ENCODE measurements at places on chromosomes 2 and 18.

DNA sequence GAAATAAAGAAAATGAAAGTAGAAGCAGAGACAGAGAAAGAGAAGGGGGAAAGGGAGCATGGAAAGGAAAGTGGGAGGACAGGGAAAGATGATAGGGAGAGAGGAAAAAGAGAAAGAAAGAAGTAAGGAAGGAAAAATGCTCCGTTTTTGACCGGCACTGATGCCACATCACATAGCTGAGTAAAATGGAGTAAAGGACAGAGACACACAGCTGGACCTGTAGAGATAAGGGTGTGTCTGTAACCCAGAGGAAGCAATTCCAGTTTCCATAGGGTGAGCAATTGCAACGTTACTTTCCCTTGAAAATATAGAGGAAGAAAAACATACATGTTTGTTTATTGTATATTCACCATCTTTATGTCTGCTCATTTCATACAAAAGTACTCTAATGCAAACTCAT lies 1866.9 kb upstream of the PIK3C3 start:
- DNase-seq, result no peak

- DNase-seq, result no peak
Measured at GRCh38 chr18:79947054-79947755, 4.2 kb downstream of the SLC66A2 start.

DNA sequence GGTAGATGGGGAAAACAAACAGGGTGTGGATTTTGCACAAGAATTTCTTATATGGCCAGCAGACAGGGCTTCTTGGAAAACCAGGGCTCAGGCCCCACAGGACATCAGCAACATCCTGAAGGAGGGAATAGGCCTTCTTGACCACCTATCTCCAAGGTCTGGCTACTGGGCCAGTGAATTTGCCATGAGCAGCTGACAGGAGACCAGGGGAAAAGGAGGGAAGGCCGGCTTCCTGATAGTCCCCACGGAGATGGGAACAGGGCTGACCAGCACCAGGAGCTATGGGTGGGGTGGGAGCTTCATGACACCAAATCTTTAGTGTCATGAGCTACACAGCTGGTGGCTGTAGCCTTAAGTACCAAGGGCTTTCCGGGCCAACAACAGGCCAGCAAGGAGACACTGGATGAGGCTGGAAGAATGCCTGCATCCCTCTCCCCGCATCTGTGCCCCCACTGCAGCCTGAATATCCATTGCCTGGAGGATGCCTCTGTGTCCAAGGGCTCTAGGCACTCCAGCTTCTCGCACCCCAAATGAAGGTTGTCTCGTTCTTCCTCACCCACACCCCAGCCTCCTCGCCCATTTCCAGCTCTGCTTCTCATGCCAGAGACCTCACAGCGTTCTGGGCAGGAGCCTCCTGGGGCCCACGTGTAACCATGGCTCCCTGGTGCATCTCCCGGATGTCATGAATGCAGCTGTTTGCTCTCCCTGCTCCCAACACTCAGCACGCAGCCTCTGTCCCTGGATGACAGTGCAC lies 74.8 kb downstream of the EMX1 start:
- no peak for DNase-seq

DNA sequence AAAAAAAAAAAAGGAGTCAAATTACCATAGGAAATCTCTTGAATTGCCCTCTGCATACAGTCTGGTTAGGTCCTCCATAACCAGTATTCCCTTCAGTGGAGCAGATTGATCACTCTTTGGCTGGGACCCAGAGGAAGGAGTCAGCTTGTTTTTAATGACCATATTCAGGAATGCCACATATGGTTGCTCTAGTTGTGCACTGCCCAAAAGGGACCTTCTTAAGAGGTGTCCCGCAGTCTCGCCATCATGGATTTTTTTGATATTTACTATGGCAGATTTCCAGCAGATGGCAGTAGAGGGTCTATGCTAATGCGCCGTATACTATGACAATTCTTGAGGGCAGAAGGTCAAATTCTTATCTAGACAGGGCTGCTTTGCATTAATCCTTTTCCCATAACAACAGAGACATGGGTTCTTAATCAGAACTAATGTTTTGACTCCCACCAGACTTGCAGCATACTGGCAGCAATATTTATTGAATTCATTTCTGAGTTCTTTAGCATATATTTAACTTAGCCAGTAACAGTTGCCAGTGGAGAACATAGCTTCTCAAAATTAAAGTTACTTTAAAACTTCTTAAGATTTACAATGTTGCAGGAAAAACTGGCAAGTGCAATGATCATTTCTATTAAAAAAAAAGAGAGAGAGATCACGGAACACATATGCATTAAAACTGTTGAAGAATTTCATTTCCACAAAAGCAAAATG lies 31.8 kb upstream of the INPP4A start:
- DNase-seq, result no peak

GRCh38 chr2:108974674-108975073 lies 14.3 kb downstream of the EDAR start:
- DNase-seq, result no peak

DNA sequence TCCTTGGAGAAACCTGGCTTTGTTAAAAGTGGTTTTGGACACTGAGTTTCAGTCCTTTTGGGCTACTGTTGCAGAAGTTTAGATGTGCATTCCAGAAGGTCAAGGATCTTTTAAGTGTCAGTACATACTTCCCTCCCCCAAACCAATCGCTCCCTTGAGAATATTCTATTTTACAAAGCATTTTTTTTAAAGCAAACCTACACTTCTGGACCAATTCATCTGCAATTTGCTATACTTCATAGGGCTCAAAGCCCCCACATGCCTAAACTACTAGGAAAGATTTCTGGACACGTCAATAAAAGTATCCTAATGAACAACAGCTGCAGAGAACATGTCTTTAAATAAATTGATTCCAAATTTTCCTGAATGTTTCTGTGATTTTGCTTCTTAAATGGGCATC lies 157.6 kb downstream of the RDH14 start:
- DNase-seq, result no peak

GRCh38 chr2:37283207-37283606 lies 41.4 kb downstream of the PRKD3 start:
- no peak for DNase-seq

DNA sequence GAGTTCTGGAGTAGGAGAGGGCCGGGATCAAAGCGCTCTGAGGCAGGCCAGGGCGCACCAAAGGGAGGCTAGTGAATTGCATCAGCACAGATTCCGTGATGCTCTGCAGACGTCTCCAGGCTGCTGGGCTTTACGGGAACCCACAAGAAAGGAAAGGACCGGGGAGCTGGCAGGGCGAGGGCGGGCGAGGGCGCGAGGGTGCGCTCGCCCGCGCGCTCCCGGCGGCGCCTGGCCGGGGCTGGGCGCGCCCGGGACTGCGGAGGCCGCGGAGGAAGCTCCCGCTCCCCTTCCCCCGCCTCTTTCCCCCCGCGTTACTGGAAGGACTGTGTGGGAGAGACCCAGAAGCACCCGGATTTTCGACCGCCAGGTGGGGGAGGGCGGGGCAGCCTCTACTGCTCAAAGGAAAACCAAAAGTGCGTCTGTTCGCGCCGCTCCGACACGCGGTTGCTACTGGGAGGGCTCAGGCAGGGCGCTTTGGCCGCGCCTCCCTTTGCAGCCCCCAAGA lies 2.4 kb upstream of the FOSL2 start:
- no peak for DNase-seq

GRCh38 chr2:213220967-213221603 lies 63.2 kb upstream of the SPAG16 start:
- no peak for DNase-seq

DNA sequence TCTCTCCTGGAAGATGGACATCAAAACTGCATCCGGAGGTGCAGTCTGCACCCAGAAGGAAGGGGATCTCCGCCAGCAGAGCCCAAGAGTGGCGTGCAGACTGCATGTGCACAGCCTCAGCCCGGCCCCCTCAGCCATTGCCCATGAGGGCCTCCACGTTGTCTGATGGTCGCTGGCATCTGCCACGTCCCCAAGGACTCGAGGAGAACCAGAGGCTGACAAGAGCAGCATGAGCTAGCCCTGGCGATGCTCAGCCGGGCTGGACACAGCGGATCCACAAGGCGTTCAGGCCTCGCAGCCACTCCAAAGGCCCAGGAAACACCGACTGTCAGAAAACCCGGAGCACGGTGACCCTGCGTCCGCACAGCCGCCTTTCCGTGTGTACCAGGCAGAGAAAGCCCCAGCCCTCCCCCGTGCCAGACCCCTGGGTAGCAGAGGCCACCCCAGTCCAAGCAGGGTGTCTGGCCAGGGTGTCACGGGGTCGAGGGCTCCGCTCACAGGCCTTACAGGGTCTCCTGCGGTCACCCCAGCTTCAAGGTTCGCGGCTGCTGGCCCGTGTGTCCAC lies 48.3 kb downstream of the SLC66A2 start:
- no peak for DNase-seq

DNA sequence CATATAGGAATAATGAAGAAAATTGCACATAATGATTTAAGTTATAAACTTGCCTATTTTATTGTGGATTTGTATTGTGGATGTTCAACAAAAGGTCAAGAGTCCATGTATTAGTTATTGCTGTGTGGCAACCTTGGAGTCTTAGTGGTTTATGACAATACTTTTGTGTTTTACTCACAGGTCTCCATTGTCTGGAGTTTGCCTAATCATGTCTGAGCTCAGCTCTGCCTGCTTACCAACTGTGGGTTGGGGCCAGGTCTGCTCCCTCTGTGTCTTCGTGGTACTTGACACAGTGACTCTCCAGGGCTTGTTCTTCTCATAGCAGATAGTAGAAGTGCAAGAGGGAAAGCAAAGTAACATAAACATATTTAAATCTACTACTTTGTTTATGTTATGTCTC lies 382.5 kb downstream of the CBLN2 start:
- DNase-seq, result no peak

DNA sequence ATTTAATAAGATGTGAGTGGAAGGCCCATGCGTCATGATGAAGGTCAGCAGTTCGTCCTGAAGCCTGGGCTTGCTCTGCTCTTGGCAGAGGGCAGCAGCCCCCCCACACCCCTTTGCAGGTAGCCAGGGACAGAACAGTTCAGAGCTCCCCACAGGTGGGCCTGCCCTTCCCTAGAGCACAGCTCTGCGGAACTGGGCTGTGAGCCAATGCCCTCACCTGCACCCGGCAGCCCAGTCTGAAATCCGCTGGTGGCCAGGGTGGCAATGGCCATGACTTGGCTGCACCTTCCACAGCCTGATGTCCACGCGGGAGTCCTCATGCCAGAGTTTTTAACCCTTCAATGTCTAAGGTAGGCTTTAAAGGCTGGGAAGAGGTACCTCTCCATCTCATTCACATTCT lies 136.7 kb downstream of the ACKR3 start:
- no peak for DNase-seq

DNA sequence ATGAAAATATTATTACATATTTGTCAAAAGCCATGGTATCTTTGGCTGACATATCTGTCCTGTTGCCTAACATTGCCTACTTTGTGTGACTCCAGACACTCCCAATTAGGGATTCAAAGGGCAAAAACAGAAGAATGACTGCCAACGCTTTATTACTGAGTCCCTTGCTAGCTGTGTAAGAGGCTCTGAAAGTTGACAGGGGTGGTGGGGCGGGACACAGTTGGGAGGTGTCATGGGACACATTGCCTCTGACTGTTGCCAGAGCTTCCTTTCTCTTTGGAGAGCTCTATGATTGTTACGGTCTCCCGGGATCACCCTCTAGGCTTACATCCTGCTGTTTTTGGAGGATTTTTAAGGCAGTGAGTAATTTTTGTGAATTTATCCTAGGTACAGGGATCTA lies 249.6 kb upstream of the ACVR2A start:
- no peak for DNase-seq

DNA sequence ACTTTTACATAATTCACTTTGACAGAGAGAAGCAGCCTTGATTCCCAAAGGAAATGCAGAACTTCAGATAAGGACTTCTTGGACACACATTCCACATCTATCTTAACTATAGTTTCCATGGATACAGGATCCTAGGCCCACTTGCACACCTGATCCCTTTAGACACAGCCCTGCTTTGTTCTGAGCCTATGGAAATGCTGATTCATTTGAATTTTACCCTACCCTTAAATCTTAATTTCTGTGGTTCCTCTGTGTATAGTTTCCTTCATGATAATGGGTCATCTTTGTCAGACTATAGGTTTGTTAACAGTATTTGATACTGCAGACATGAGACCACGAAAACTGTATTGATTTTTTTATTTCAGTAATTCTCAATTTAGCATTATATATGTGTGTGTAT lies 77.4 kb downstream of the ACTR3 start:
- DNase-seq, result no peak

DNA sequence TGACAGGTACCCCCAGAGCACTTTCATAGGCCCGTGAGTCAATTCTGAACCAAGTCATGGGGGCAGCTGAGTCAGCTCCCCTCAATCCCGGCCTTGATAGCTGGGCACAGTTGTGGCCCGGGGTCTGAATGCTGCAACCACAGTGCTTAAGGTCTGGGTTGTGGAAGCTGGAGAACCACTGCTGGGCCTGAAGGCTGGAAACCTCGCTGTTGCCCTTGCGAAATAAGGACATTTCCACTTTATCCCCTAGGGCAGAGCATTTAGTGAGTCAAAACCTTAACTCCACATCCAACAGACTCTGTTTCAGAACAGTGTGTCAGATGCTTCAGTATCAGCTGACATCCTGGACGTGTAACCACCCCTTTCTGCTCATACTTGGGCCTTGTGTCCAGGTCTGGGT lies 58.6 kb downstream of the SP110 start:
- DNase-seq, result no peak

GRCh38 chr2:73830871-73831401 lies 2.2 kb downstream of the STAMBP start:
- no peak for DNase-seq

DNA sequence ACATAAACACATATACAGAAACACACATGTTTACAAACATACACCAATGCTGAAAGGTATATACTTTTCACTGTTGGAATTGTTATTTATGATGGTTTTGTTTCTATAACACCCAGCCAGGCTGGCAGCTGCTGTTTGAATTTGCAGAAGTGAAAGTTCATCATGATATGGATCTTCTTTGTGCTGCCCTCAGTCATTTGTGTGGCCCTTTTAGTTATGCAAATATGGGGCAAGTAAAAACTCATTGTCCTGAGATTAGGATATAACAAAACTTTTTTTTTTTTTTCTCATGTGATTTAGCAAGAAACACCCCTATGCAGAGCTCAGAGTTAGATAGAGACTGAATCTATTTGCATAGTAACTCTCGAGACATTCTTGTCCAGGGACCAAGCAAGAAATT lies 714.1 kb downstream of the KCNJ3 start:
- no peak for DNase-seq

DNA sequence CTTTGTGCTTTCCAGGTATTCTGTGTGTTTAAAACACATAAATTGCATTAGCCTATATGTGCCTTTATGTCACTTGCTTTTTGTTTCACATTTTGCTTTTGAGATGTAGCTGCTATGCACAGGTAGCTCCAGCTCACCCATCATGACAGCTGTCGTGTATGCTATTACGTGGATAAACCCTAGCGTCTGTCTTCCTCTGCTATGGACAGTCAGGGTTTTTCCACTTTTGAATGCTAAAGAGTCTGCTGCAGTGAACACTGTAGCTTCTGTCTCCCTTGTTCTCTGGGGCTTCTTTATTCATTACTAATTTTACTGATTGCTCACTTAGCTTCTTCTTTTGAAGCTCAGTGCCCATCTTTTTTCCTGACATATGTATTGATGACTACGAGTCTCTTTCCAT lies 24.7 kb upstream of the MBP start:
- no peak for DNase-seq
